ENCODE measurements at places on chromosomes 12 and 14. TPM values are rescaled to one million over a fixed set of nuclear protein-coding genes. Genes with fewer than 3 reads are reported as not detected.

GRCh38 chr12:3913278-3913677 is 40.1 kb upstream of the PARP11 start:
- no peak for DNase-seq

DNA sequence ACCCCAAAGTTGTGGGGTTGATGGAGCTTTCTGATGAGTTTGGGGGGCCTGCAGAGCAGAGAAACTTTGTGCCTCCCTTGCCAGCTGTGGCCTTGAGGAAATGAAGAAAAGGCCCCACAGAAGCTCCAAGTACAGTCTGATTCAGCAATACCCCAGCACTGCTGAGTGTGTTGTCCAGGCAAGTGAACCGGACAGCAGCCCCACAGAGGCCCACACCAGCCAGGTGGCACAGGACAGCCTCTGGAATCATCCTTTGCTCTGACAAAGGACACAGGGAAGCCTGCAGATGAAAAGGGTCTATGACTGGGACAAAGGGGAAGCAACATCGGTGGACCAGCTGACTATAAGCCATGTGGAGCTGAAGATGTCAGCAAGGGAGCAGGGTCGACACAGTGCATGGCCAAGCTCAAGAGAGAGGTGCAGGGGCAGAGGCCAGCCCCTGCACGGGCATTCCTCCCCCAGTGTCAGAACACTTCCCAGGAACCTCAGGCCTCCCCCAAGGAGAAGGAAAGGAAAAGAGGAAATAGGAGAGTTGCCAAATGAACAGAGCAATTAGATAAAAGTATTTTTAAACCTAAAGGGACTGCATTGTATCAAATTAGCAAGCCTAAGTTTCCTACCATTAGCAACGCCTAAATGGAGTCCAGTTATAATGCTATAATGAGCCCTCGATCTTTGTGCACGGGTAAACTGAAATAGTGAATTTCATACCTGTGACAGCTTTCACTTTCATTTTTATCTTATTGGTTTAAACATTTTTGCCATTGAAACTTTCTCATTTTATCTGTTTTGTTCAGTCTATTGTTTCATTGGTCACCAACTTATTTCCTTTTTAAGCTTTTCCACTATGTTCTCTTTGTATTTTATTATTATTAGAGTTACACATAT is 46.3 kb upstream of the PTGDR start:
- no peak for DNase-seq

DNA sequence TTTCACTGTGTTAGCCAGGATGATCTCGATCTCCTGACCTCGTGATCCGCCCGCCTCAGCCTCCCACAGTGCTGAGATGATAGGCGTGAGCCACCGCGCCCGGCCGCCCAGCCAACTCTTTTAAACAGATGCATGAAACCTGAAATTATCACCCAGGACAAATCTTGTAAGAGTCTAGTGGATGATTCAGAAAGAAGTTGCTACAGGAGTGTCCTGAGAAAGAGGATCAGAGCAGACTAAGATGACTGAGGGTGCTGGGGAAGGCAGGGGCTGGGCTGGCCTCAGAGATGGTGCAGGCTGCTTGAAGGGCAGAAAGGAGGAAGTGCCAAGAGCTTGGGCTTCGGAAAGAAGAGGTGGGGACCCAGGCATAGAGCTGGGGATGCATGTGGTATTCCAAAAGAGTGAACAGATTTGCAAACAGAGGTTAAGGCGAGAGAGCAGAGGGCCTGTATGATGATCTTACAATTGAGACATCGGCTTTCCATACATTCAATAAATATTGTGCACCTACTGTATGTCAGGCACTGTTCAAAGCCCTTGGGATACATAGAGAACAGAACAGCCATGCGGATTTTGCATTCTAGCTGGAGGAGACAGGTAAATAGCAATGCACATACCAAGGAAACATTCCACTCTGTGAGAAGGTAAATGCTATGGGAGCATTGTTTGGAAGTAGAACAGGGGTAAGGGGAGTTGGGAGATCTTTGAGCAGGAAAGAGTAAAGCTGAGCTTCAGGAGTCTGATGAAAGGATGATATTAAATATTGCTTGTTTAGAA is 7.4 kb upstream of the CD9 start:
- DNase-seq = no peak

GRCh38 chr14:72332871-72333270 is 400.6 kb downstream of the RGS6 start:
- DNase-seq = no peak

GRCh38 chr14:87705439-87705896 is 287.5 kb downstream of the GALC start:
- DNase-seq = no peak

DNA sequence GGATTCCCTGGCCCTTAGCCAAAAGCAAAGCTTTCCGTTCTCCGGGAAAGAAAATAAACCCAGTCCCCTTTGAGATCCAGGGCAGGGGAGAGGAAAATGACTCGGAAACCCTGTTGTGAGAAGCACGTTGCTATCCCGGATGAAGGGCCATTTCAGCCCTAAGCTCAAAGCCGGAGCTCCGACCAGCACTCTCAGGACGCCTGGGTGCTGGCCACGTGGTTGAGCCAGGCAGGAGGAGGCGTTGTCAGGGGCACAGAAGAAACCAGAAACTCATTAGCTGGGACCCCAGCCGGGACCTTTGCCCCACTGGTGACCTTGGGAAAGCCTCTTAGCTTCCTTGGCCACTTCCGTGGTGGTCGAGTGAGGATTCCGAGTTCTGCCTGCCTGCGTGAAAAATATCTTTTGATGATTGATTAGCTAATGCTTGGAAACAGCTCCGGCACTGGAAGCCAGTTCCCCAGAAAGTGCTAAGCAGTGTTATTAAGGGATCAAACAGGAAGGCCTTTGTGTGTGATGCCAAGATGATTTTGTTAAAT is 57.6 kb upstream of the FZD10 start:
- no peak for DNase-seq

The CHST11 gene
- polyA plus RNA-seq = 76.8 TPM

The CSAD gene
- 0.70 TPM for polyA plus RNA-seq

GRCh38 chr14:56895154-56895553 is 84.9 kb upstream of the OTX2 start:
- DNase-seq = no peak

- no peak for DNase-seq
Measured at GRCh38 chr14:72439707-72440106, 454.2 kb downstream of the DPF3 start.

DNA sequence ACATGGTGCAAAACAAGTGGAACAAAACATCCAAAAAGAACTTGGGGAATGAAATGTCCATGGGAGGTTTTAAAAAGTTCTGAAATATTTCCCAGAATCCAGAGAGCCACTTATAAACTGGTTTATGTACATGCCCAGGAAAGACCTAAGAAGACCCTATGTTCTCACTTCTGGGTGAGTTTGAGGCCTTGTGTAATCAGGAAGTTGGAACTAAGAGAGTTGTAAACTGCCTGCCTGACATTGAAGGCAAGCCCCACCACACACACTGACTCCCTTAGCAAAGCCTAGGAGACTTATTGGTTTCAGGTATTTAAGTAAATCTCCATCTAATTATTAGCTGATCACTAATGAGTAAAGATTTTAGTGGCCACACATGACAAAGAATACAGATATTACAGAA is 142.5 kb downstream of the LRIG3 start:
- no peak for DNase-seq

The PTCSC3 gene
- polyA plus RNA-seq = not detected

DNA sequence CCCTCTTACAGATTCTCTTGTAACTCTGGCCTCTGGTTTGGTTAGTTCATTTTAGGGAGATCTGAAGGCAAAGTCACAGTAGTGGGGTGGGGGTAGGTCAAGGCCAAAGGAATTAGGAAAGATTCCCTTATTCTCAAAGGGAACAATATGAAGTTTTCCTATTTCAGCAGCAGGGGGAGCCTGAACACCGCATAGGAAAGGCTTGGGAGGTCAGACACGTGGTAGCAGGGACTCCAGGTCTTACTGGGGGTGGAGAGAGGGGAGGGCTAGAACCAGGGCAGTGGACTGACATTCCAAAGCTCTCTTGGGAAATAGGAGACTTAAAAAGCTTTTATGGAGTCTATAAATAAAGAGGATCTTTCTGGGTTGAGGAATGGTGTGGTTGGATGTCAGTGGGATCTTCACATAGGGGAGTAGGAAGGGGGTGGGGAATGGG is 1.3 kb downstream of the ZC3H10 start:
- peak; percentile 75 for DNase-seq

DNA sequence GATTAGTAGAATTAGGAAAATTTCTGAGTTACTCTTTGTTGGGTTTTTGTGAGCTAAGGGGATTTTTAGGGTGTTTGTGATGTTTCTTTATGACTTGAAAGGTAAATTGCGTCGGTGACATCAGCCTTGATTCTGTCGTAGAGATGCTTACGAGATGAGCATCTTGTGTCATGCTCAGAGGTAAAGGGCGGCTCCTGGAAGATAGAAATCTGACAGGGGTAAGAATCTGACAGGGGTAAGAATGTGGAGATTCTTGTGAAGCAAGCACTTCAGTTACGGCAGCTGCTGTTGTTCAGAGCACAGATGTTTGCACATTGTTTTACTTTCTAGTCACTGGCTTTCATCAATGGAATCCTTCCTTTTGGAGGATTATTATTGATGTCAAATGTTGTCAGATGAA is 22.5 kb downstream of the EML1 start:
- DNase-seq = no peak

The PRMT5 gene
- polyA plus RNA-seq = 41.3 TPM

The ZC2HC1C gene
- 1.1 TPM for polyA plus RNA-seq

The PDZRN4 gene
- polyA plus RNA-seq = not detected

DNA sequence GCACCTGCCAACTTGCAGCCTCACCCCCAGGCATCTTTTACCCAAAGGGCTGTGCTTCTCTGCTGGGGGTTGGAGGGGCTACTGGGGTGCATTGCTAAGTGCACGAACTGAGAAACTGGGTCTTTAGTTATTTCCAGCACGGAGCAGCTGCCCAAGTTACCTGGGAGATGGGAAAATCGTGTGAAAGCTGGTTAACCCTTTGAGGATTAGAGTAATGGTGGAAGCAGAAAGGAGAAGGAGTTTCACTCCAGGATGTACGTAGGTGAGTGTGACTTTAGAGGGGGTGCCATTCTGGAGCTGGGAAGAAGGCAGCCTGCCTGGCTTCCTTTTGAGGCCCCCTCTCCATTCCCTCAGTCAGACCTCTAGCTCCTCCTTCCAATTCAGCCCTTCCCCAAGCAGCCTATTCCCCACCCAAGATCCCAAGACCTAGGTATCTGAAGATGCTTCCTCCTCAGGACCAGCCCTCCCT is 1.0 kb upstream of the ADCY6 start:
- no peak for DNase-seq

DNA sequence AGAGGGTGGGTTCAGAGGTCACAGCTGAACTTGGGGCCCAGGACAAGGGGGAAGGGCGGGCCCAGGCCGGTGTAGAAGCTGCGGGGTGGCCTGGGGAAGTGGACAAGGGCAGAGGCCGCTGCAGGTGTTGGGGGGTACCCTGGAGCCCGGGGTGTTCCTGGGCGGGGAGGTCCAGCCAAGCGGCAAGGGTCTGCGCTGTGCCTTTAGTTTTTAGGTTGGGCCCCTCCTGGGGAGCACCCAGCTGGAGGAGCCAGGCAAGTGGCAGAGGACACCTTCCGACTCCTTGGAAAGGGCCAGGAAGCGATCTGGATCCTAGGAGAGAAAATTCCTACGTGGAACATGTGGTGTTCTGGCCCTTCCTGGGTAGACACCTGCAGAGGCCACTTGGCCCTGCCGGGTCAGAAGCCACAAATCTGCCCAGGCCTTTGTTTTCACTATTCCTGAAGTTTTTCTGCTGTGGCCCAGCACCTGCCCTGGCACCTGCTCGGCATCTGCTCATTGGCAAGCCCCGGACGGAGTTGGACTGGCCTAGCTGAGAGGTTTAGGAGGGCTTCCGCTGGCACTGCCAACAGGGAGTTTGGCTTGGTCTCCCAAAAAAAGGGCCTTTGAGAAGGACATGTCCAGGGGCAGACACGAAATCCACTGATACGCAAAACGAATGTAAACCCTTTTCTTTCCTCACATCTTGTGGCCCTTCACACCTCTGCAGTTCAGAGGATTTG is 61.1 kb downstream of the SMUG1 start:
- DNase-seq = no peak

DNA sequence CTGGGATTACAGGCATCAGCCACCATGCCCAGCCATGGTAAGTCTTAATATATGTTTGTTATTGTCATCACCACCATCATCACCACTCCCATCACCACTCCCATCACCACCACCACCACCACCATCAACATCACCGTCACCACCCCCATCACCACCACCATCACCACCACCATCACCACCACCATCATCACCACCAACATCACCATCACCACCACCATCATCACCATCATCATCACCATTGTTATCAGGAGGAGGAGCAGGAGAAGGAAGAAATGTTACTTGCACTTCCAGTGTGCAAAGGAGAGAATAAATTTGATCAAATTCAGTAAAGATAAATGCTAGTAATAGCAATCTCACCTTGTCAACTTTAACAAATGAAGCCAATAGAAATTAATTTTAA is 71.2 kb upstream of the CHST11 start:
- DNase-seq = no peak

The AACS gene
- polyA plus RNA-seq = 11.8 TPM

The SLC17A8 gene
- not detected for polyA plus RNA-seq

The LIN7A gene
- polyA plus RNA-seq = not detected

DNA sequence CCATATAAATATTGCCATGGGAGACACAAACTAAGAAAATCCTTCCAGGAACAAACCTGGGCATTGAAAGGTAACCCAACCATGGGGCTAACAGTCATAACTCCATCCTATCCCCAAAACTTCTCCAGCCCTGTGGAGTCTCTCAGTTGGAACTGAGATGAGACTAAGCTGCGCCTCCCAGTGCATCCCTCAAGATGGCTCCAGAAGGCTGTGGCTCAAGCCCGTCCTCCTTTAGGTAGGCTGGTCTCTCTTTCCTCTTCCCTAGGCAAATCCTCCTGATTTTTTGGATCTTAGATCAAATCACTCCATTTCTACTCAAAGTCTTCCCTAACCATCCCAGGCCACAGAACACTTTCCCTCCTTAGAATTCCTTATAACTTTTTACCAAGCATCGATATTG is 364.3 kb upstream of the CCDC196 start:
- no peak for DNase-seq

The LRP1 gene
- polyA plus RNA-seq = 0.29 TPM

The TOMM20L gene
- not detected for polyA plus RNA-seq

GRCh38 chr14:81408595-81408994 is 8.5 kb upstream of the STON2 start:
- no peak for DNase-seq

DNA sequence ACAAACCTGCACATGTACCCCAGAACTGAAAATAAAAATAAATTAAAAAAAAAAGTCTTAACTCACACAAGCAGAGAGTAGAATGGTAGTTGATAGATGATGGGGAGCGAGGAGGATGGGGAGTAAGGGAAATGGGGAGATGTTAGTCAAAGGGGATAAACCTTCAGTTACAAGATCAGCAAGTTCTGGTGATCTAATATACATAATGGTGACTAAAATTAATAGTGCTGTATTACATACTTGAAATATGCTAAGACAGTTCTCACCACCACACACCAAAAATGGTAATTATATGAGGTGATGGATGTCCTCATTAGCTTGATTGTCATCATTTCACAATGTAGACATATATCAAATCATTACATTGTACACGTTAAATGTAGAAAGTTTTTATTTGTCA is 3.2 kb upstream of the C12orf42 start:
- no peak for DNase-seq

- no peak for DNase-seq
Measured at GRCh38 chr12:111248236-111249017, 120.5 kb downstream of the PHETA1 start.

The CLEC9A gene
- polyA plus RNA-seq = not detected
